ENCODE measurements at places on chromosomes 7 and 10.

- DNase-seq = no peak
These were observed 442.7 kb upstream of the POM121L12 start for GRCh38 chr7:52592698-52593097.

DNA sequence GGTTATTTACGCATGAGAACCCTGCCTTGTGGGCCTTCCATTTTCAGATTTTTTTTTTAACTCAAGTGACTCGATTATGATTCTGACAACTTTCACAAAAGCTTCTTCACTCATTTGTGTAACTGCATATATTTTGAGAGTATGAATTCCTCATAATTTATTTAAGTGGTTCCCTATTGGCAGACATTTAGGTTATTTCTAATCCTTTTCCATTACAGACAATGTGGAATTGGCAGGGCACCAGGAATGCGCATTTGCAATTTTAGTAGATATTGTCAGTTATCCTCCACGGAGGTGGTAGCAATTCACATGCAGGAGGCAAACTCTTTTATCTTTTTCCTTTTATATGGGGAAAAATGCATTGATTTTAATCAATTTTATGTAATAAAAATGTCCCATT is 2.5 kb downstream of the TMEM176B start:
- peak; percentile 46 for DNase-seq

- DNase-seq = no peak
These were observed 658 bp upstream of the FZD8 start for GRCh38 chr10:35642793-35643114.

DNA sequence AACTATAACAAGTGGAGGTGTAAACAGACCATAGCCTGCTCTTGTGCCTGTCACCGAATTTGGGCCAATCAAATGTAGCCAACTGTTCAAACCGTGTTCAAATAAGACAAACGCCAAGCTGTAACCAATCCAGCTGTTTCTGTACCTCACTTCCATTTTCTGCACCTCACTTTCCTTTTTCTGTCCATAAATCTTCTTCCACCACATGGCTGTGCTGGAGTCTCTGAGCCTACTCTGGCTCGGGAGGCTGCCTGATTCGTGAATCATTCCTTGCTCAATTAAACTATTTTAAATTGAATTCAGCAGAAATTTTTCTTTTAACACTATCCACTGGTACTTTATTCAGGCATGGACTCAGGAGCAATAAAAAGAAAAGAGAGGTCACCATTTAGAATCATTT is 29.9 kb upstream of the COL1A2 start:
- no peak for DNase-seq

DNA sequence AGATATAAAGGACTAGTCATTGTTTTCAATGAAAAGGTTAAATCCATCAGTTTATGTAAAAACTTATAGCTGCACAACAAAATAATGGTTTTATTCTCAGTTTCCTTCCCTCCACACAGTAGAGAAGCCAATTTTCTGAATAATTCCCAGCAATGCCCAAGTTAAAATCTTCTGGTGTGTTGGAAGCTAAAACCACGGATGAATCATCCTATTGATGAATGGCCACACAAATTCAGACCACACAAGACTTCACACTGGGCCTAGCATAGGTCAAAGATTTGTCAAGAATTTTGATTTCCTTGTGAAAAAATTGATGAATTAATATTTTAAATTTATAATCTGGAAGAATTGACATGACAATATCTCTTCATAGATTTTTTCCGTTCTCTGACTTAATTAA is 617.6 kb downstream of the INHBA start:
- no peak for DNase-seq

GRCh38 chr10:124575107-124576035 is 113.7 kb downstream of the LHPP start:
- no peak for DNase-seq

GRCh38 chr7:112112822-112113255 is 93.4 kb downstream of the DOCK4 start:
- DNase-seq = no peak

GRCh38 chr7:90666186-90666585 is 70.1 kb downstream of the CDK14 start:
- no peak for DNase-seq

GRCh38 chr7:27359181-27360125 is 116.9 kb downstream of the EVX1 start:
- no peak for DNase-seq

- no peak for DNase-seq
These were observed 621 bp upstream of the MORN4 start for GRCh38 chr10:97633921-97634320.

- peak; percentile 88 for DNase-seq
These were observed 91.0 kb upstream of the COL1A2 start for GRCh38 chr7:94303695-94304094.

- peak; percentile 84 for DNase-seq
These were observed at the start of gene CACNB2 for GRCh38 chr10:18140149-18140956. Gene CACNB2, plus strand, starts transcription at chr10:18140424.

- DNase-seq = no peak
These were observed 72.3 kb downstream of the ELMO1 start for GRCh38 chr7:37376386-37376785.

- DNase-seq = no peak
These were observed 107.6 kb downstream of the ELAPOR2 start for GRCh38 chr7:86951895-86952294.

DNA sequence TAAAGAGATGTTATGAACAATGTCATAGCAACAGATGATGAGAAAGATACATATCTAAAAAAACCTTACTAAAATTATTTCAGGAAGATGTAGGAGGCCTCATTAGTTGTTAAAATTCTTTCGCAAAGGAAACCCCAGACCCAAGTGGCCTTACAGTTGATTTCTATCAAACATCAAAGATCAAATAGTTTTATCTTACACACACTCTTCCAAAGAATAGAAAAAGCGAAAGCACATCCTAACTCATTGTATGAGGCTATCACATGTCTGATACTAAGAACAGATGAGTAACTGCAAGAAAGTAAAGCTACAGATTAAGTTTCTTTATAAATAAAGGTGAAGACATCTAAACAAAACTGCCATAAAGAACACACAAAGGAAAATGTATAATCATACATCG is 82.9 kb upstream of the GDF10 start:
- no peak for DNase-seq

DNA sequence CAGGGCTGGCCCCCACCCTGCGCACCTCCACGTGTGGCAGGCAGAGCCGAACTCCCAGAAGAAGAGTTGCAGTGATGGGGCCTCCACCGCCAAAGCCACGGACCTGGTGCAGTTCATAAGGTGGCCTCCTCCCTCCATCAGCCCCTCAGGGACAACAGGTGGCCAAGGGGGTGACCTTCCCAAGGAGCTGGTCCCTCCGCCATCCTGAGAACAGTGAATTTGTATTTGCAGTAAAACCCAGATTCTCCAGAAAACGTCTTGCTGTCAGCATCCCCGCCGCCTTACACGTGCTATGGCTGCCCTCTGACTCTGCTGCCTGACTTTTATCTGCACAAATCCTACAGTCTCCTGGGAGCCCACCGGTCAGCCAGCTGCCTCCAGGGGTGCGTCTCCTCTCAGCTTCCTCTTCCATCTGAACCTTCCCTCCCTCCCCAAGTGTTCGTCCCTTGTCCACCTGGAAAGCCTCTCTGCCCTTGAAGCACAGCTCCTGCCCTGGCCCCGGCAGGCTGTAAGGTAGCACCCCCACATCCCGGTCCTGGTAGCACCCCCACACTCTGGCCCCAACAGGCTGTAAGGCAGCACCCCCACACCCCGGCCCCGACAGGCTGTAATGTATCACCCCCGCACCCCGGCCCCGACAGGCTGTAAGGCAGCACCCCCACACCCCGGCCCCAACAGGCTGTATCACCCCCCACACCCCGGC is 311.8 kb downstream of the PTPRN2 start:
- no peak for DNase-seq
